ENCODE measurements at places on chromosomes 2 and 18.

DNA sequence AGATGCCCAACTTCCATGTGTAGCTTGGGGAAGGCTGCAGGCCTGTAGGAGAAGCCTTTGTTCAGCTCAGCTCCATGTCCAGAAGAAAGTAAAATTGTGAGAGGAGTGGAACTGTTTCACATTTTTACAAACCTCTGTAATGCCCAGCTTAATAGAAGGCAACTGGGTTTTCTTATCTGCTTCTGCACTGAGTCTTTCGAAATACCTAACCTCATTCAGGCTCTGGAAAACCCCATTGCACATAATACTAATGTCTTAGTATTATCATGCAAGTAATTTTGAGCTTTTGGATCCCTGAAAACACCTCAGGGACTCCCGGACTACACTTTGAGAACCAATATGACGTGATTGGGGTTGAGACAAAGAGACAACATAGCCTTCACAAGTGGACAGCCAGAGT, 5.8 kb downstream of the SMIM21 start:
- no peak for DNase-seq

GRCh38 chr18:78659748-78660147, 319.9 kb upstream of the SALL3 start:
- no peak for DNase-seq

DNA sequence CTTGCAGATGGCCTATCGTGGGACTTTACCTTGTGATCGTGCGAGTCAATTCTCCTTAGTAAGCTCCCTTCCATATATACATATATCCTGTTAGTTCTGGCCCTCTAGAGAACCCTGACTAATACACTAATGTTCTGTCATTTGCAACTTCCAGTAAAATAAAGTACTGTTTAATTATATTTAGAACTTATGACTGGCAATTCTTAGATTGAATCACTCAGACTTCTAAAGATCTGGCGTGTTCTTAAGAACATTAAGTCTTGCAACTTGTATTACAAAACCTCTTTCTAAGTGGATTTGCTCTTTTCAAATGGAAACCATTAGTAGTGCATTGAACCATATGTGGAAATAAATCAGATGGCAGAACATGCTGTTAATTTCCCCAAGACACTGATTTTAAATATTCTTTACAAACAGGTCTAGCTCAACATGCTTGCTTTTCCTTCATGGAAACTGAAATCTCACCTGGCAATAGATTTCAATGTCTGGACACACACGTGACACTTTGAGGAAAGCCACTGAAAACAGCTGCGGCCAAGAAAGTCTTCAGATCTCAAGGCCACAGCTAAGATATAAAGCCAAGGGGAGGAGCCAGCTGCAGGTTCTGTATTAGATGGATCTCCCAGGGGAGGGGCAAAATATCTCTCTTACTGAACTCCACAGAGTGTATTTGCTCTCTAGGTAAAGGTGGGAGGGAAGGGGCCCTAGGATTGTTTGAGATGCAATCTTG, 50.6 kb downstream of the PMAIP1 start:
- DNase-seq: no peak

GRCh38 chr18:70414315-70414900, 125.6 kb downstream of the SOCS6 start:
- no peak for DNase-seq

DNA sequence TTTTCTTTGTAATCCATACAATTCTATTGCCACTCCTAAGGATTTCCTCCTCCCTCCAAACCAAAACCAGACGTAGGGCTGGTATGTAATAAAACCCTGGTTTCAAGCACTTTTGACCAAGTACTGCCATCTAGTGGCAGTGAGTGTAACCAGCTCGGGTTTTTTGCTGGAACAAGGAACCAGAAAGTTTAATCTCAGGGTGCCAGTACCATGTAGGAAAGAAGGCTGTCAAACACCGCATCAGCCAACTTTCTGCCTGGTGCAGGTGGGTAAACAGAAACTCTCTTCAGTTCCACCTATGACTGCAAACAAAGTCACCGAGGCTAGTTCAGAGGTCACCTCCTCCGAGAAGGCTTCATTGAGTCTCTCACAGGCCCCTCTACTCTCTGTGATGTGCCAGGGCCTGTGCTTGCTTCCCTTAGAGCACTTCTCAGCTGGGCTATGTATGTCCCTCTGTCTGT, 10.2 kb upstream of the THNSL2 start:
- DNase-seq: peak; percentile 8

- DNase-seq: peak; percentile 40
These were observed 431 bp downstream of the FAM98A start for GRCh38 chr2:33598561-33599174.

GRCh38 chr2:66805016-66805865, 370.3 kb downstream of the MEIS1 start:
- no peak for DNase-seq

DNA sequence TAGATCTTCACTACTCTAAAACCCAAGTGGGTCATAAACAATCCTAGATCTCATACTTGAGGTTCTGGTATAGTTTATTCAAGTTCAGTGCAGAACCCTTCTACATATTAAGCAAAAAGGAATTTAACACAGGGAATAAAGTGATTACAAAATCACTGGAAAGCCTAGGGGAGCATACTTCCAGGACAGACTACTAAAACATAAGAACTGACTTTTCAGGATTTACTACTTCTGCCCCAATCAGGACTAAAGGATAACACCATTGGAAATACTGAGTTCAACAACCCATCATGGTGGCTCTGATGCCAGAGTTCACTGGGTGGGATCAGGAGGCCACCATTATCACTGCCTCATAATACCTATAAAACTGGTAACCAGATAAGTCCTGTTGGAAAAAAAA, 123.6 kb downstream of the DNAH7 start:
- no peak for DNase-seq

DNA sequence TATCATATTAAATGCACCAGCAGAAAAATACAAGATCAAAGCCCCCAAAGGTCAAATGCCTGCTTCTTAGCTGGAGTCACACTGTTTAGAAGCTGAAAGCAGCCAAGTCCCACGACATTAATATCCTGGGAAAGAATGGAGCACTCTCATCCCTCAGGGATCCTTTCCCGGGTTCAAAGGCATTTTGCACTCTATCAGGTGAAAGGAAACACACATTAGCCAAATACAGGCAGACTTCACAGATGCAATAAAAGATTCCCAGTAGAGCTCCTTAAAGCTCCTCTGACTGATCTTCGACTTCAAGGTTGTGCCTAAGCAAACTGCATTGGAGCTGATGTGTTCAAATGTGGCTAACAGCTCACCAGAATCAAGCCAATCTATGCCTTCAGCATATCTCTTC, 158.4 kb downstream of the RNF152 start:
- no peak for DNase-seq

- DNase-seq: no peak
These were observed 438.2 kb downstream of the SLC4A3 start for GRCh38 chr2:220065581-220065980.

DNA sequence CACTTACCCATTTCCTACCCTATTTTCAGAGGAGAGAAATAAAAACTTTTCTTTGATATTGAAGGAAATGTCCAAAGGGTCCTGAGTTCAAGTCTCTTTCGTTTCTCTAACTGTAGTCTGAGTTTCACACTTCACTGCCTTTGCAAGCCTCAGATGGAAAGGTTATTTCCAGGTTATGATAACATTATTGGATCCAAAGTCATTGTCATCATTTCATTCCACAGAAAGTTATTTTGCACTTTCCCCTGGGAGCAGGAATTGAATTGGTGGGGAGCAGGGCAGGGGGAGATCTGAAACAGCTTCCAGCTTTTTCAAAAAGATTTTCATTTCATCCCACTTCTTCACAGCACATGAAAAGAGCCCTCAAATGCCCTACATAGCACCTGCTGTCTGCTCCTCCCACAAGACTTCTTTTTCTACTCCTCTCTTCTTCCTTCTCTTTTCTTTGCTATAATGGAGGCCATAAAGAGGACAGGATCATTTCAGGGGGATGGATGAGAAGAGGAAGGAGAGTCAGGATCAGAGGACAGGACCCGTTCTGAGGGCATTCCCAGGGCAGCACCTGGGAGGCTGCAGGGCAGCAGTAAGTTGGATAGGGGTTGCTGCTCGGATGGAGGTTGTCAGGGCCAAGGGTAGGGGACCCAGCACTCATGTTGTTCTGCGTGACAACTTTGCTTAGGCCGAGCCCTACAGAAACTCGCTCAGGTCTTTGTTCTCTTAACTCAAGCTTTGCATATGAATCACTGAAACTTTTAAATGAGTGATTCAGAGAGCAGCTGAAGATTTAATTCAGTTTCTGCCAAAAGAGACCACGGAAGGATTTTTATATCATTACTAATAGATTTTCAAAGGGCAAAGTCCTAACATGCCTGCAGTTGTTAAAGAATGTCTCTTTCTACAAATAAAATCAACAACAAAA, 11.4 kb upstream of the GALNT5 start:
- no peak for DNase-seq

DNA sequence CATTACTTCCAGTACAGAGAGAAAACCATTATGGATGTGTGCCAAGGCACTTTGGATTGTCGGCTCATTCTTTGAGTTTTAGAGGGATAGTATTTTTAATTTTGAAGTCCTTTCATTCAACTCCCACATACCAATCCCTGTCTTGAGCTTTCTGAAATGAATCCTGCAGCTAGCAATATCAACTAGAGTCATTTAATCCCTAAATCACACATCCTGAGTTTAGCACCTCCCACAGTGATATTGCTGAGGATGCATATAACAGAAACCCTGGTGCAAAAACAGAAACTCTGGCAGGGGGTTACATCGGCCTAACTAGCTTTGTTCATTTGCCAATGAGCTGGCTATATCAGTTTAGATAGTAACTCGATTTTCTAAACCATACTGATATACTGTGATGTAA, 427.3 kb downstream of the LRP1B start:
- no peak for DNase-seq

GRCh38 chr18:76496194-76496890, 1.3 kb upstream of the ZNF516 start:
- DNase-seq: no peak

- DNase-seq: no peak
These were observed 4.6 kb downstream of the B3GNT7 start for GRCh38 chr2:231399853-231400680.

GRCh38 chr2:235563056-235563910, 69.4 kb downstream of the AGAP1 start:
- no peak for DNase-seq

- DNase-seq: no peak
These were observed 32.7 kb downstream of the ALMS1 start for GRCh38 chr2:73418343-73418742.

All from effector memory CD4-positive, alpha-beta T cell (primary cell).